ENCODE measurements at places on chromosomes 3 and 15.

DNA sequence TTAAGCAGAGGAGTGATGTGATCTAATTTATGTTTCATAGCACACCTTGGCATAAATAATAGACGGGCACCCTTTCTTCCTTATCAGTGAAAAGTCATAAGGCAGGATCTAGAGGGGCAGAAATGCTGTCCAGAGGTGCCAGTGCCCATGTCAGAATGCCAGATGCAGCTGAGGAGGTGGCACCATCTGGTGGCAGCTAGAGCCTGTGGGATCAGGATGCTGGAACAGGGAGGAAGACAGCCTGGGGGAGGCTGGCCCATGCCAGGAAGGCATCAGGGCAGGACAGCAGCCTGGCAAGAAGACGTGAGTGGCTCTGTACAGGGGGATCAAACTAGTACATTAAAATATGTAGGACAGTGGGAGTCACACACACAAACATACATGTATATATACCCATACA is 16.5 kb downstream of the MYH15 start:
- DNase-seq, result no peak

DNA sequence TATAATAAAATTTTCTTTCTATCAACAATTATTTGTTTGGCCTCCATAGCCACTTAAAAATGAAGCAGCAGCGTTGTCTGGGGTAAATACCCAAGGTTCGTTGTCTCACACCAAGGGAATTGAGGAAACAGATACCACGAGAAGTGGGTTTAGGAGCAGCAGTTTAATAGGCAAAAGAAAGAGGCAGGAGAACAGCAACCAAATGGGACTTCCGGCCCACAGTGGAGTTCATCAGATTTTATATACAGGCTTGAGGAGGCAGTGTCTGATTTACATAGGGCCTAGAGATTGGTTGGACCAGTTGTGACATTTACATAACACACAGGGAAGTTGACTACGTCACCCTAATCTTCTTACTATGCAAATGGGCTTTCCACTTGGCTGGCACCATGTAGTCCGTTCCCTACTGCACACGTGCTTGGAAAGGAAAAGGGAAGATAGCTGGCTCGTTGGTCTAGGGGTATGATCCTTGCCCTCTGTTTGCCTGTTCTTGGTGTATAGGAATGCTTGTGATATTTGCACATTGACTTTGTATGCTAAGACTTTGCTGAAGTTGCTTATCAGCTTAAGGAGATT is 61.5 kb upstream of the SETMAR start:
- DNase-seq, result no peak

GRCh38 chr15:98722645-98723044 is 74.3 kb downstream of the IGF1R start:
- no peak for DNase-seq

- DNase-seq, result no peak
Observed at GRCh38 chr3:65996589-65996988, 42.1 kb downstream of the MAGI1 start.

GRCh38 chr15:81176291-81176893 is 20.3 kb upstream of the IL16 start:
- no peak for DNase-seq

DNA sequence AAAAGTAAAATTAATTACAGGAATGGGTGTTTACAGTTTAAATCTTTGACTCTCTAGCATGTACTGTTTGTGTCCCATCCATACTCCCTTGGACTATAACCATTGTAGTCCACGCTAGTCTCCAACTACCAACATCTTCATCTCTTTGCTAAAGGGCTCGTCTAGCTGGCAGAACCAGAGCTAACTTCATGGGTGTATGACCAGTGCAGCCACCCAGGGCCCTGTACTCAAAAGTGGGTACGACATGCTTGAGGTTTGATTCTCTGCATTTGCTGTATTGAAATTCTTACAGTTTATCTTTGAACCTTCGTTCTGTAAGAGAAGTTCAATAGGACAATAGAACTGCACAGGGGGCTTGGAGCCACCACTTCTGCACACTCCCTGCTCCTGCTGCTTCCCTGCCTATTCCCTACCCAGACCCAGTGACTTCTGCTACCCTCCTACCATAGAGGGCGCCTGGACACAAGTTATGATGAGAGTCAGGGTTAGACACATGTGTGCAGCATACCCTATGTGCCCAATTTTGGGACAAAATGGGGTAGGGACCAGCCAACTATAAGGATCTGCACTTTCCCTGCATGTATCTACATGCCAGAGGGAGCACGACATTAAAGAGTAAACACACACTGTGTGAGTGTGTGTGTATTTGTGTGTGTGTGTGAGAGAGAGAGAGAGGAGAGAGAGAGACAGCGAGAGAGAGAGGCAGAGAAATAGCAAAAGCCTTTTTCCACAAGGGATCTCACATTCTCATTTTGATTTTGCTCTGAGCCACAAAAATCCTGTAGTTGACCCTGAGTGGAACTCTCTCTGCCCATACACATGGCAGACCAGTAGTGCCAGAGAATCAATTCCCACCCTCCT is 59.0 kb upstream of the NECTIN3 start:
- no peak for DNase-seq

- DNase-seq, result no peak
Observed at GRCh38 chr3:105417525-105418289, 51.0 kb downstream of the ALCAM start.

- DNase-seq, result no peak
Observed at GRCh38 chr3:60948488-60948887, 302.8 kb downstream of the FHIT start.

- no peak for DNase-seq
Observed at GRCh38 chr3:180116203-180116602, 79.5 kb upstream of the PEX5L start.

DNA sequence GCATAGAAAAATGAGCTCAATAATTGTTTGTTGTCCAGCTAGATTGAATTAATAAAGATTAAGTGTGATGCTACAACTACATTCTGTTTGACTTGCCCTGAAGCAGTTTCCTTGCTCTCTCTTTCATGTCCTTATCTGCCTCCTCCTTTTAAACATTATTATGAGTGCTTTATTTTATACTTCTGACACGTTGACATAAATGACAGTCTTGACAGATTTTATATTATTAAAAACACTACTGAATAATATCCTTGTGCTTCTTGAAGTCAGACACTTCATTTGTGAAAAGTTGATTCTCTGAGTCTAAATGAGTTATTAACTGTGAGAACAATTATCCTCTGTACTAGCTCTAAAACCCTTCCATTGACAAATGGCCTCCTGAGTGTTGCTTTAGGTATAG is 58.2 kb downstream of the PLCL2 start:
- DNase-seq, result no peak

DNA sequence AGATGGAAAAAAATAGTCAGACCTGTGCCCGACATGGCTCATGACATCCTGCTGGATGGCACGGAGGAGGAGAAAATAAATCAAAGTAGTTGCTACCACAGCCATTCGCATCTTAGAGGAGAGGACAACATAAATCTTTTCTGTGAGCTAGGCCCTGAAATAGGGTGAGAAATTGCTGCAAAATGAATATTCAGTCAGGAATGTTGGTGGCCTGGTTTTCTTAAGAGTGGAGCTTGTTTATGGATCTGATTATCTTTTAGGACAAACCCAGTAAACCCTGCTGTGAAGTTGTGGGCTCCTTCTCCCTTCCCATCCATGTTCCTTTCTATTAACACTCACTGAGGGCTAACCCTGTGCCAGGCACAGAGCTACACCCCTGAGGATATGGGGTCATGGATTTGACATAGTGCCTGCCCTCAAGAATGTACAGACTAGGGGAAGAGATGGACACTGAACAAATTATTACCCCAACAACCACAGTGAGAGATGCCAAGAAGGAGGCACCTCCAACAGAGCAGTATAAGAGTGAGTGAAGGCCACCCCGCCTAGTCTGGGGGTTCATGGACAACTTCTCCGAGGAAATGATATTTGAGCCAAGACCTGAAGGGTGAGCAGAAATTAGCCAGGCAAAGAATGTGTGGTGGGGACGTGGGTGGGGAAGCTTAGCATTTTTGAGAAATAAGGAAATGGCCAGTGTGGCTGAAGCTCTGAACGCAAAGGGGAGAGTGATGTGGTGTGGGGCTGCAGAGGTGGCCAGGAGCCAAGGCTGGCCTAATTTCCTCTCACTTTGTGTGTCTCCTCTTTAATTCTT is 68.9 kb upstream of the ARL8B start:
- no peak for DNase-seq

GRCh38 chr15:90375071-90375470 is 13.0 kb upstream of the IQGAP1 start:
- DNase-seq, result no peak

DNA sequence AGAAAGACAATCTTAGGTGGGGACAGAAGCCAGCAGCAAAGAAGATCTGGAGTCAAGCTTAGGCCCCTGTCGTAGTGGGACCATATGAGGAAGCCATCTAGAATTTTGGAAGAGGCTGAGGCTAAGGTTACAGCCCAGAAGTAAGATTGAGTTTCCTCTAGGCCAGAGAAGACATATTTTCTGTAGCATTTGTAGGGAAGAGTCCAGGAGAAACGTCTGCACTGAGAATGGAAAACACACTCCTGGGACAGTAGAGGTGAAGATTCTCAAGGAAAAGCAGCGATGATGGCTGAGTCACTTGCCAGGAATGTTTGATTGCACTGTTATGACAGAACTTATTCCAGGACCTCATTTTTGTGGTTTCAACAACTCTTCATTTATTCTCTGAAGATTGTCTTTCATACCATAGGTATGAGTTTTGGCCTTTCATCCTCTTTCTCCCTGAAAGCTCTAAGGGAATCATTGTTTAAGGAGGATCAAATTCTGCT is 107.2 kb downstream of the GTPBP8 start:
- DNase-seq, result no peak

GRCh38 chr3:181329024-181329423 is 339.5 kb upstream of the DNAJC19 start:
- DNase-seq, result no peak

DNA sequence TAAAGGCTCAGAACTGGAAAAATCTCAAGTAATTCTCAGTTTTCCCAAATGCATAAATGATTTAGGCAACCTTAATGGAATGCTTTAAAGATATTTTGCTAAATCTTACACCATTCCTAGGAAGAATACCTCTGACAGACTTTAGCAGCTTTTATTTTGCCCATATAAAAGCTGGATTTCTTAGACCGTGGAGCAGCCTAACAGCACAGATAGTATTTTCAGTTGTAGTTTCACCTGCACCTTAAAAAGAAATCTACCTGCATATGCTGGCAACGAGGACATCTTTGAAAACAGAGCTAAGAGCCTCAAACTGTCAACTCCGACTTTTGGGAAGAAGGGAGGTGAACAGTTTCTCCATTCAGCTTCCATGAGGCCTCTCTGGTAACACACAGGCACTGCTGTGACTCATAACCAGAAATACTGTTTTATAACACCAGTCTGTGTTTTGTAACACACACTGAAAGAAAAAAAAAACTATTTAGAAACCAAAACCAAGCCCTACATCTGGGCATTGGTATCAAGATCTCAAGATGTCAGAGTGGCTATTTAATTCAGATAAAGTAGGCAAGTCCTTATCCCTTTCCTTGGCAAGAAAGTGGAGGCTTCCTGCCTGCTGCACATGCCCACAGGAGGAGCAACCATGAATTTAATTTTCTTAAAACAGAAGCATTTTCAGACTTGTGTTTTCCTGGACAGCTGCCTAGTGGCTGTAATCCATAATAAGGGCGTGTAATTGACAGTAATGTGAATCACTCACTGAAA is 181.5 kb upstream of the ICE2 start:
- DNase-seq, result no peak

DNA sequence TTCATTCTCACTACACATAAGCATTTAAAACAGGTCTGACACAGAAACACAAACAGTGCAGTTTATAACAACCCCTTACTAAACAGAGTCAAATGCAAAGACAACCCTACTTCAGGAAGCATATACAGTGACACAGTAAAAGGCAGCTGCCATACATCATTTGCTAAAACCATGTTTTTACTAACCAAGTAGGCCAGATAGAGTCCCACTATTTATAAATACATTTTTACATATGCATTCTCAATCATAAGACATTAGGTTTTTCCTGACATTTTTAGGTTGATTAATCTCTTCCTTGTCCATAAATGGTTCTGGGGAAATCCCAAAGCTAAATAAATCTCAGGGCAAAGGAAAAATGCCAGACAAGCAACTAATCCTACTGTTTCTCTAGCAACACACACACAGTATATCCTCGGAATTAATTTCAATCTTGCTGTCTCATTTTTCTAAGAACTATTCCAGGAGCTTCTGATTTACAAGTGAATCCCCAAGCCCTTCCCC is 39.0 kb downstream of the CHAC1 start:
- no peak for DNase-seq

- no peak for DNase-seq
Observed at GRCh38 chr15:83871808-83872559, 218.1 kb downstream of the ADAMTSL3 start.

DNA sequence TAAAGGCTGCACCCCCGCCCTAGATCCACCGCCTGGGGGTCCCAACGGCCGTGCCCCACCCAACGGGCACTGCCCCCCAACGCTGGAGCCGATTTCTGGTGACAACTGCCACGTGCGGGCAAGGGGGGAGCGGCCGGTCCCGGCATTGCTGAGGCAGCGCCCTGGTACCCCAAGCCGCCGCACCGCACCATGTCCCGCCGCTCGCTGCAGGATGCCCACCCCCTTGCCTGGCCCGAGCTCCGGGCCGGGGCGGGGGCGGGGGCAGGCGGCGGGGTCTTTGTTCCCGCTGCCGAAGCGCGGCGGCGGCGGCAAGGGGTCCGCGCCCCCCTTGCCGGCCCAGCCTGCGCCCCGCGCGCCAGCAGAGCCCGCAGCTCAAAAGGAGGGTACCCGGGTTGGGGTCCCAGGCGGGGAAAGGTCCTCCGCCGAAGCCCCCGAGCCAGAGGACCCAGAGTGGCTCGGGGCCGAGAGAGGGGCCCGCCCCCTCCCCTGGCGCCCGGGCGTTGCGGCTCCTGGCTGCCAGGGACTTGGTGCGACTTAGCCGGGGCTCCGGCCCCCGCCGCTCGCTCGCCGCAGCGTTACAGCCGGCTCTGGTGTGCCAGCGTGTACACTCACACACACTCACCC is 678 bp downstream of the SEMA7A start:
- no peak for DNase-seq

DNA sequence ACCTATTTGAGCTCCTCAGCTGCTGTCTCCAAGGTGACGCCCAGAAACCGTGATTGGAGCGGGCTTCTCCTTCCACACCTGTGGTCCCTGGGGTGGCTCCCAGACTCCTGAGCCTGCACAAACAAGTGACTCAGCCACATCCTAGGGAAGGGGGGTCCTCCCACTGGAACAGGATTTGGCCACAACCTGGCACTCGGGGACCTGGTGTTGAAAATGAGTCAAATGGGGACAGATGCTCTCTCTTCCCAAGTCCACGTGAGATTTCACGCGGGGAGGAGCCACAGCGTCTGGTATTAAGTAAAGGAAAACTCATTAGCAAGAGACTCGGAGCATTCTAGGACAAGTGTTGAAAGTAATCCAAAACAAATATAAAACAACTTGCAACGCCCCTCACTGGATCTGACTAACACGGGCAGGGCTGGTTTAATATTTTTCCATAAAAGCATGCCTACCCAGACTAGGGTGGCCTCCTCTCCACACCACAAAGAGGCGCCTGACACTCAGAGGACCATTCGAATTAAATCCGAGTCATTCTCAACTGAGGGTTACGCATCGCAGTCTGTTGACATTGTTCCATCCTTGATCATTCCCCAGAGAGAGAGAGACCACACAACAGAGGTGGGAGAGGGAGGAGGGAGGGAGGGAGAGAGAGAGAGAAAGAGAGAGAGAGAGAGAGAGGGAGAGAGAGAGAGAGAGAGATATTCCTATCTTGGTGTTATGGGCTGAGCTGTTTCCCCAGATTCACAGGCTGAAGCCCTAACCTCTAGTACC is 74.4 kb downstream of the MGLL start:
- no peak for DNase-seq

Data from CD4-positive, alpha-beta T cell treated with Interferon alpha-2 for 1 hour (primary cell).